Progenitor cell of endocrine pancreas (in vitro differentiated cells): ENCODE measurements at places on chromosomes 5 and 9. TPM values are rescaled to one million over a fixed set of nuclear protein-coding genes. Genes with fewer than 3 reads are reported as not detected.

DNA sequence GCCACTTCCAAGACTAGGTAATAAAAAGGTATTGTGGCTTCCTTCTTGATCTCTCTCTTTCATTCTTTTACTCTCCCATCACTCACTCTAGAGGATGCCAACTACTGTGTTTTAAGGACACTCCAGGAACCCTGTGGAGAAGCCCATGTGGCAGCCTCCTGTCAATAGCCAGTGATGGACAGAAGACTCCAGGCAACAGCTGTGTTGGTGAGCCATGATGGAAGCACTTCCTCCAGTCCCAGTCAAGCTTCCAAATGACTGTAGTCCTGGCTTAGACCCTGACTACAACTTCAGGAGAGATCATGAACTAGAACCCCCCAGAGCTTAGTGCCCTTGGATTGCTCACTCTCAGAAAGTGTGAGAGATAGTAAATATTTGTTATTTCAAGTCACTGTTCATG is 123.9 kb downstream of the PPP2R2B start:
- no peak for DNase-seq
- no peaks in the 10 kb centered on the region for H3K36me3 ChIP-seq
- no peak overlapping the region for H3K27ac ChIP-seq
- peaks cover 10% of the 10 kb centered on the region for H3K27me3 ChIP-seq

DNA sequence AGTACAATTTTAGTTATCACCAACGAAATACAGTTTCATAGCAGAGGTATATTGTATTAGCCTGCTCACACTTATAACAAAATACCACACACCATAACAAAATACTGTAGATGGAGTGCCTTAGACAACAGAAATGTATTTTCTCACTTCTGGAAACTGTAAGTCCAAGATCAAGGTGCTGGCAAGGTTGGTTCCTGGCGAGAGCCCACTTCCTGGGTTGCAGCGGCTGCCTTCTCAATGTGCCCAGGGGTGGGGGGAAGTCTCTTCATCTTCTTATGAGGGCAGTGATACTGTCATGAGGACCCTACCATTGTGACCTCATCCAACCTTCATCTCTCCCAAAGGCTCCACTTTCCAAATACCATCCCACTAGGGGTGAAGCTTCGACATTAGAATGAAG is 30.5 kb upstream of the GADD45G start:
- H3K4me3 ChIP-seq: no peak overlapping the region
- H3K27me3 ChIP-seq: peaks cover 6% of the 10 kb centered on the region
- no peaks in the 10 kb centered on the region for H3K4me1 ChIP-seq

APBA1 gene
- total RNA-seq: 1.8 and 1.9 TPM in 2 replicates

CBY3 gene
- total RNA-seq: not detected in 2 replicates

CLINT1 gene
- 78.7 and 82.3 TPM in 2 replicates for total RNA-seq

FGFR4 gene
- 244 and 258 TPM in 2 replicates for total RNA-seq

TAS2R1 gene
- total RNA-seq: 0.22 TPM in 1 of 2 replicates, not detected in the other

GRCh38 chr9:132641216-132641615 is 28.6 kb downstream of the DDX31 start:
- H3K4me3 ChIP-seq: no peak overlapping the region
- no peak overlapping the region for H3K27ac ChIP-seq
- no peak for DNase-seq
- H3K36me3 ChIP-seq: peaks cover 35% of the 10 kb centered on the region
- H3K27me3 ChIP-seq: no peaks in the 10 kb centered on the region
